Fibroblast of skin of left quadriceps (primary cell): ENCODE measurements at places on chromosomes 5 and 9.

GRCh38 chr9:37302277-37302676, 120.2 kb upstream of the GRHPR start:
- DNase-seq: no peak

GRCh38 chr5:126753227-126753626, 23.7 kb upstream of the LMNB1 start:
- no peak for DNase-seq

DNA sequence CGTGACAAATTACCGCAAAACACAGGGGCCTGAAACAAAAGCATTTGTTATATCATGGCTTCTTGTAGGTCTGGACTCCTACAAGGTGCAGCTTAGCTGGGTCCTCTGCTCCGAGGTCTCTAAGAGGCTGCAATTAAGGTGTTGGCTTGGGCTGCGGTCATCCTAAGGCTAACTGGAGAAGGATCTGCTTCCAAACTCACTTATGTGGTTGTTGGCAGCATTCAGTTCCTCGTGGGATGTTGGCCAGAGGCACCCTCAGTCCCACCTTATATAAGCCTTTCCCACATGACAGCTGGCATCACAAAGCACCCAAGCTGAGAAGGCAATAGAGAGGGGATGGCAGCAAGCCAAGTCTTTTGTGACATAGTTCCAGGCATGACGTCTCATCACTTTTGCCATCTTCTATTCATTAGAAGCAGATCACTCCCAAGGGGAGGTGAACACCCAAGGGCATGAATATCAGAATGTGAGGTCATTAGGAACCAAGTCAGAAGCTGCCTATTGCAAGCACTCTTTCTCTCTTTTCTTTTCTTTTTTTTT, 47.9 kb upstream of the ZBTB43 start:
- no peak for DNase-seq

DNA sequence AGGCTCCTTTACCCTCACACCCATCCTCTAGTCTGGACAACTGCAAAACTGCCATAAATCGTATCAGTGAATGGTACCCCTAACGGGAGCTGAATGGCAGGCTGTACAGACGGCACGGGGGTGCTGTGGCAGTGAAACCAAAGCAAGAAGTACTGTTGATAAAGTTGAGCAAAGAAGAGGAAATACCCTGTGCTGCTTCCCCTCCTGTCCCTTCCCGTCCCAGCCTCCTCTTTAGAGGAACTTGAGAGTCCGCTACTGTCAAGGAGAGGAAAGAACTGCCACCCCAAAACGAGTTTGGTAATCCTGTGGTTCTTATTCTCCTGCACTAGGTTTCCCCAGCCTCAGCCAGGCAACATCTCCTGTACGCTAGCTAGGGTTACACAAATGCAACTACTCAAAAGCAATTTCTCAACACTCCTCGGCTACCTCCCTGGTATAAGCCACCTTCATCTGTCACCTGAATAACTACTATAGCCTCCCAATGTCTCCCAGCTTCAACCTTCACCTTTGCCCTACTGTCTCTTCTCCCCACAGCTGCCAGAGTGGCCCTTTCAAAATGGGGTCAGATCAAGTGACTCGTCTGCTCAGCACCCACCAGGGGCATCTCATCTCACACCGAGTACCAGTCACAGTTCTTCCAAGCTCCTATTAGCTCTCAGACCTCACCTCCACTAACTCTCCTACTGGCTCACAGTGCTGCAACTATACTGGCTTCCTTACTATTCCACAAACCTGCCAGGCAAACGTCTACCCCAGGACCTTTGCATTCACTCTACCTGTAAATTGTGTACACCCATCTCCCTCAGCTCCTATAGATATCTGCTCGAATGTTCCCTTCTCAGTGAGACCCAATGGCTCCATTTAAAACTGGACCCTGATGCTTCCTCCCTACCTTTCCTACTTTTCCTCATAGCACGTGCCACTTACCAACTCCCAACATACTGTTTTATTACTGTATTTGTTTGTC, 4.1 kb downstream of the GLRX start:
- DNase-seq: no peak

DNA sequence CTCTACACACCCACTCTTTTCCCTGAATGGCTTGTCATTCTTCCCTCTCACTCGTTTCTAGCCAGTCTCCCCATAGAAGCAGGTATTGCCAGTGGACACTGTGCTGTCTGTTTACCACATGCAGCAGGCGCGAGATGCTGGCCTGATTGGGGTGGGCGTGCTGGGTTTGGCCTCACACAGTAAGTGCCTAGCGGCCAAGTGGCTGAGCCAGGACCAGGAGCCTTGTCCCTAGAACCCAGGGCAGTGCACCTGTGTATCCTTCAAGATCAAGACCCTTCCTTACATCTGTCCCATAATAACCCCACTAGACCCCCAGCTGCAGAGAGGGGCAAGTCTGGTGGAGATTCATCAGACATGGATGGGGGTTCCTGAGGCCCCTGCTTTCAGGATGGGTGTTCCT, 112.8 kb upstream of the IRX4 start:
- no peak for DNase-seq

GRCh38 chr5:66122379-66123034, 21.6 kb upstream of the SREK1 start:
- DNase-seq: no peak

- DNase-seq: no peak
These were observed 309.3 kb upstream of the SEMA6A start for GRCh38 chr5:116883875-116884274.

- DNase-seq: no peak
These were observed 47.2 kb downstream of the BICD2 start for GRCh38 chr9:92717201-92718085.

GRCh38 chr5:132777209-132778069, at the start of gene SEPTIN8:
Gene SEPTIN8 (minus strand): TSS chr5:132777239. CDS start chr5:132777137, 102 bp downstream.
- no peak for DNase-seq

DNA sequence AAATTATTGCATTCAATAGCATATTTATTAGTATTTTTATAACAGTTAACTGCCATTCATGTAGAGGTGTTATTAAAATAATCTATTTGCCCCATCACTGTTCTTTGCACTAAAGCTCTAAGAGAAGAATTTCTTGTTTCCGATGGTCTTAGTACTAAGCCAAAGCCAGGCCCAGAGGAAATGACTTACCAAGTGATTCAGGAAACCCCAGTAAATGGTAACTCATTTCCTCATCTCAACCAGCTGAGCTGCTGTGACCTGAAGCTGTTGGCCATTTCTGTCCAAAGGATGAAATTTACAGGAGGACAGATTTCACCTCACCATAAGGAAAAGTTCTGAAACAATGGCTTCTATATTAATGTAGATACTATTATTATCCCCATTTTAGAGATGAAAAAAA, 117.0 kb downstream of the PIK3R1 start:
- no peak for DNase-seq

- DNase-seq: no peak
These were observed 113.7 kb upstream of the OTULINL start for GRCh38 chr5:14467886-14468285.

GRCh38 chr9:21615018-21615417, 132.9 kb upstream of the IFNE start:
- no peak for DNase-seq

DNA sequence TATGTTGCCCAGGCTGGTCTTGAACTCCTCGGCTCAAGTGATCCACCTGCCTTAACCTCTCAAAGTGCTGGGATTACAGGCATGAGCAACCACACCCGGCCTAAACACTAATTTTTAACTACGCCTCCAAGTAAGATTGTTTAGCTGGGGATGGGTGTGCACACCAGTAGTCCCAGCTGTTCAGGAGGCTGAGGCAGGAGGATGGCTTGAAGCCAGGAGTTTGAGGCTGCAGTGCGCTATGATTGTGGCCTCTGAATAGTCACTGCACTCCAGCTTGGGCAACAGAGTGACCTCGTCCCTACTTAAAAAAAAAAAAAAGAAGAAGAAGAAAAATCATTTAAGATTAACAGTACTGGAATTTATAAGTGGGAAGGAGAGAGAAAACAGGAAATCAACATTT, 90.8 kb upstream of the NR5A1 start:
- DNase-seq: no peak

DNA sequence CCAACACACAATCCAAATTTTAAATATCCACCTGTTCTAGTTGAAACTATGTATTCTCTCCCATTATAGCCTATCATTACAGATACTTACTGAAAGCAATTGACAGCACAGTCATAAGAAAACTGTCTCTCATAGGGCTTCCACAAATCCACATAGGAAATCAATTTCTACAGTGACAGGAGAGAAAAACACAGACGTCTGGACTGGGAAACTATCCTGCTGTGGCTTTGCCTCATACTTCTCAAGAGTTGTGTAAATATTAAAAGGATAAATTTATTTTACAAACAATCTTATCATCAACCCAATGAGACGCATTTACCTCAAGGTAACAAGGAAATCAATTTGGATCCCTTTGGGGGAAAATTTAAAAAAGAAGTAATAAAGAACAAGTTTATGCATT, 517.5 kb downstream of the EFNA5 start:
- DNase-seq: no peak

GRCh38 chr9:2336055-2336454, 285.5 kb upstream of the VLDLR start:
- DNase-seq: no peak

- DNase-seq: no peak
These were observed 315.1 kb downstream of the RAB3C start for GRCh38 chr5:58898006-58898405.

- no peak for DNase-seq
These were observed 48.3 kb upstream of the UBAC1 start for GRCh38 chr9:136009516-136009915.

DNA sequence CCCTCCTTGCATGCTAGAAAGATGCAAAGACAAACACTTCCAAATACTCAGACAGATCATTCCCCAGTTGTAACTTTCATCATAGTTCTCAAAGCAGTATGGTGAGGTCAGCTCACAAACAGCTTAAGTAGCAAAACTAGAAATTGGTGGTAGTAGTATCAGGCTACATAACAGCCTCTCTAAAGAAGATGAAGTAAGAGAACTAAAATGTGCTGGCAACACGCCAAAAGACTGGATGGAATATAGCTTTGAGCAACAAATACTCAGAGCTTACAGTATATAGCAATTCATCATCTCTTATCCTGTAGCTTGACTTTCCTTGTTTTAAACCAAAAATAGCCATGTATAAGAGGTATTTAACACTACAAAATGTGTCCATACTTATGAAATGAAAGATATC, 7.5 kb downstream of the PFDN1 start:
- DNase-seq: peak; percentile 93

DNA sequence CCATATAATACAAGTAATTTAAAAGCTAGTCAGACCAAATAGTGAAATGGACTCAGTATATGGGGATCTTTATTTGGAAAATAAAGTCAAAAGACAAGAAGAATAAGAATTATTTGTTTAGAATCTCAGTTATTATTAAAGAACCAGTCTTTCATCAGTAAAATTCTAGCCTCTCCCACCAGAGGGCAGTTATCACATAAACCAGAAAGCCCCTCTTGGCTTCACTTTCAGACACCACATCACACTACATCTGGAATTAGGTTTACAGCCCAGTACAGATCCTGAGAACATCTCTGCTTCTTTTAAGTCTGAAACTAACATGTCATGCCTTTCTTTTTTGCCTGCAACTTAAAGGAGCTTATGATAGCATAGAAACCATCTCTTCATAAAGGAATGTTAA, 12.2 kb upstream of the HSPB3 start:
- peak; percentile 45 for DNase-seq

DNA sequence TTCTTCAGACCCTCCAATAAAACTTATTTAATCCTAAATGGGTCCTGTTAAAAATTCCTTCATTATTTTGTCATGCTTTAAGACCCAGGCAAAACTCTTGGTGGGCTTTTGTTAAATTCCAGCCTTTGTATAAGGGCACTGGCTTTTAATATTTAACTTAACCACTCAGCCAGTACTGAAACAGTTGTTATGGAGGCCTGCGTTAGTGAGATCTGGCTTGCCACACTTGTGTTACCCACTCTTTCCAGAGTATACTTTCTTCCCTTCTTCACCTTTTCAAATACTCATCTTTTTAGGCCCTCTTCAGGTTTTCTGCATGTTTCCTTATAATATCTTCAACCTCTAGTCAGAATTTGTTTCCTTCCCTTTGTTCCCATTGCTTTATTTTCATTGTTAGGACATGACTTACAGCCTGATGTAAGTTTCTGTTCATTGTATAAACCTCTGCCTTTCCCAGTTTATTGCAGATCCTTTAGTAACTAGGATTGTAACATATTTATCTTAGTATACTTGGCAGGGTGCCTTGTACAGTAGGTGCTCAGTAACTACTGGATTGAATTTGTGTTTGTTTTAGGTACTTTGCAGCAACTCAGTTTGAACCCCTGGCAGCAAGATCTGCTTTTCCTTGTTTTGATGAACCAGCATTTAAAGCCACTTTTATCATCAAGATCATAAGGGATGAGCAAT, 48.8 kb downstream of the LNPEP start:
- no peak for DNase-seq

GRCh38 chr5:1317921-1318565, 23.2 kb upstream of the TERT start:
- DNase-seq: no peak

- peak; percentile 91 for DNase-seq
These were observed 365.1 kb downstream of the ENC1 start for GRCh38 chr5:74275171-74275992.

- DNase-seq: no peak
These were observed 46.3 kb downstream of the DROSHA start for GRCh38 chr5:31485376-31486207.

DNA sequence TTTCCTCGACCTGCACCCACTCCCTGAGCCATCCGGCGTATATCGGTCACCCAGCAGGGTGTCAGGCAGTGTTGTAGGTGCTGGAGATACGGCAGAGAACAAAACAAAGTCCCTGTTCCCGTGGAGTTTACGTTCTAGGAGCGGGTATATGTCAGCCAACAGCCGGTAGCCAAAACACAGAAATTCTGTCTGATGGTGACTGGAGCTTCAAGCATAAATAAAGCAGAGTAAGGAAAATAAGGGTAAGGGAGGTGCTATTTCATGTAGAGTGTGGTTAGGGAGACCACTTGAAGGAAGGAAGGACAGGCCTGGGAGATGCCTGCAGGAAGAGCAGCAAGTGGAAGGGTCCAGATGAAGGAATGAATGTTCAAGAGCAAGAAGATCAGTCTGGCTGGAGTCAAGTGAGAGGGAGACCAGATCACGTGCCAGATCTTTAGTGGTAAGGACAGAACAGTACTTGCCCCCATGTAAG, 783 bp upstream of the ZFR start:
- no peak for DNase-seq

DNA sequence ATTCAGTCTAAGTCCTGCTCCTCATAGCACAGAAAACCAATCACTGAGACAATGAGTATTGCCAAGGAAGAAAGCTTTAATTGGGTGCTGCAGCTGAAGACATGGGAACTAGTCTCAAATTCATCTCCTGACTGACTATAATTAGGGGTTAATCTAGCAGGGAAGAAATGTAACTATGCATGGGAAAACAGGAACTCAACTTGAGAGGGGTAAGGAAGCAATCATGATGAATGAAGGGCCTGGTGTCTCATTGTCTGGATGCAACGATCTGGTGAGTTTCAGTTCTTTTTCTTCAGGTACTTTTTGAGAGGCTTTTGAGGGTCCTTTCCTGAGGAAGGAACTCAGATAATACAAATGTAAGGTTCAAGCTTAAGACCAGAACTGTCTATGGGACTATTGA, 24.0 kb upstream of the OCLN start:
- no peak for DNase-seq

- DNase-seq: no peak
These were observed 10.6 kb downstream of the TRAF1 start for GRCh38 chr9:120915854-120916470.
